ENCODE measurements at places on chromosomes 6 and 20.

DNA sequence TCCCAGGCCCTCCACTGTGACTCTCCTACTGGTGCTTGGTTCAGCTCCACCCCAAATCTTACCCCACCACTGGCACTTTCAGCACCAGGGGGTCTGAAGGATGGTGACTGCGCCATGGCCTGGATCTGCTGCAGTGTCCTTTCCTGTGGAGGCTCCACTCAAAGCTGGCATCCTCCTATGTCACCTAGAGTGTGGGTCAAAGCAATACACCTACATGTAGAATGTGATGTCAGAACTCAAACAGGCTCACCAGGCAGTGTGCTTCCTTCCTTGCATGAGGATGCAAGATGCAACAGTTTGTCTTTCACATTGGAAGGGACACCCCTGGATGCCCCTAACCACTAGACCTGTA lies 32.8 kb upstream of the MICB start:
- DNase-seq: no peak

GRCh38 chr6:45698046-45698445 lies 317.6 kb downstream of the CLIC5 start:
- no peak for DNase-seq

GRCh38 chr20:62377615-62378178 lies 9.2 kb upstream of the RPS21 start:
- no peak for DNase-seq

DNA sequence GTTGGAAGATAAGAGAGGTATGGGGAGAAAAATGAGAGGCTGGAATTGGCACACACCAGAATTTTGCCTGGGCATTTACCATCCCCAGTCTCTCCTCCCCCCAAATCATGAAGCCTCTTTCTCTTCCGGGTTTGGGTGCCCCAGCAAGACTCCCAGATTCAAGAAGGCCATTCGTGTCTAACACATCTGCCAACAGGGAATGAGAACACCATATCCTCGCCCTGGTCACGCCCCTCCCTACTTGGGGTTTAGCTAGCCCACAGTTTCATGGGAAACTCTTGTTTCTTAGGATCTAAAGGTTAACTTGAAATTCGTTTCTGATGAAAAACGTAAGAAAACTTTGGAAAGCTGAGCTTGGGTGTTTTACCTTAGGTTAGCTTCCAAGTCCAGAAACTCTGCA lies 105.5 kb upstream of the TMEM170B start:
- no peak for DNase-seq

DNA sequence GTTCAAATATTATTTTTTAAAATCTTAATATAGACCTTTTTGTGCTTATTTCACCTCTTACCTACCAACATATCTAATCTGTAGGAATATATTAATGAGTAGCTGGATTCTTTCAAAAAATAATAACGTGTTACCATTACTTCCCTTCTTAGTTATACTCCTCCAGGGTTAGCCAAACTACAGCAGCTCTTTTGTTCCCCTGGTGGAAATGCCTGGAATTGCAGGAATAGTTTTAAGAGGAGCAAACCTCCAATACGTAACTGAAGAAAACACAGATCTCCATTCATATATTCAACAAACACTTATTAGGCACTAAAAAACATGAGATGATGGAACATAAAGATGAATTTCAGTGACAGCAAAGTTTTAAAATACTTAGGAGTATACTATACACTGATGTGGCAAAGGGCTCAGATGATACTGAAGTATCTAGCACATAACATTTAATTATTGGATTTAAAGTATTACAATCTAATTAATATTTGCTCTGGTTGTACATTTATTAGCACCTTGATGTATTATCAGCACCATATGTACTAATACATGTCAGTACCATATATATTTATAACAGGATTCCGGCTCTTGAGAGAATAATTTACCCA lies 78.3 kb downstream of the TBX18 start:
- peak; percentile 58 for DNase-seq

DNA sequence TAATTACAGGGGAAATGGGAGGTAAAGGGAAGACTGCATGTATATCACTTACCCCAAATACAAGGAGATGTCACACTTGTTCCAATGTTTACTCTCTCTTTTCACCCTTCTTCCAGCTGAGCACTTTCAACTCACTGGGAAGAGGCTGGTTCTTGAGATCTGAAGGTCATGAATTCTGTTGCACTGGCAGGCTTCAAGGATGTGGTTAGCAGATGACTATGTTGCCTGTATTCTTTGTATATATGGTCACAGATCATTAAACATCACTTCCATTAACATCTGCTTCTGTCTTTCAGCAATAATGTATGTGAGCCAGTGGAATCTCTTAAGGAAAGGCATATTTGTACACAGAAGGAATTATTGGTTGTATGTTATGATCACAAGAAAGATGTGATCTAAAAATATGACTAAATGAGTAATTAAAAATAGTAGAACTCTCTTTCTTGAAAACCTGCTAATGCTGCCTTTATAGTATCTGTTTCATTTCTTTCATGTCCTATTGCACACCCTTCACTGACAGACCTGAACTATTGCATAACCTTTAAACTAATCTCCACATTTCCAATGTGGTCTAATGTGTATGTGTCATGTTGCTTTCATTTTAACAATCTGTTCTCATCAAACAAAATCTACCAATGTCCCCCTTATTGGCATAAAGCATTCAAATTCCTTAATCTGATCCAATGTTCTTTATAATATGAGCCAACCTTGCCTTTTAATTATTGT lies 131.4 kb upstream of the EPHA7 start:
- no peak for DNase-seq

GRCh38 chr6:12504325-12504966 lies 212.1 kb upstream of the PHACTR1 start:
- DNase-seq: peak; percentile 34

GRCh38 chr20:54197621-54198604 lies 10.0 kb upstream of the PFDN4 start:
- peak; percentile 59 for DNase-seq

DNA sequence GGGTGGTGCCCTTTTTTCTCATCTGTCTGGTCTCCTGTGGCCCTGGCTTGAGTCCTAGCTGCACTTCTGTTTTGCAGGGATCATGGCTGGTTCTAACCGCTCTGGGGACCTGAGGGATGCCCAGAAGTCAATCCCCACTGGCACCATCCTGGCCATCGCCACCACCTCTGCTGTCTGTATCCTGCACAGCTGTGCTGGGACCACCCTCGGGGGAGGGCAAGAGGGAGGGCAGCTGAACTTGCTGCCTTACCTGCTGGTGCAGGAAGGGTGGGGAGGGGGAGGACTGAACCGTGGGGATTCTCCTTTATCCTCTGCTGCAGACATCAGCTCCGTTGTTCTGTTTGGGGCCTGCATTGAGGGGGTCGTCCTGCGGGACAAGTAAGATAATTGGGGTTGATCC lies 14.5 kb downstream of the SLC12A5 start:
- DNase-seq: no peak

- DNase-seq: peak; percentile 60
Observed at GRCh38 chr6:136918706-136919105, 3.4 kb upstream of the SLC35D3 start.

- DNase-seq: no peak
Observed at GRCh38 chr20:46063151-46063550, 26.6 kb downstream of the NCOA5 start.

DNA sequence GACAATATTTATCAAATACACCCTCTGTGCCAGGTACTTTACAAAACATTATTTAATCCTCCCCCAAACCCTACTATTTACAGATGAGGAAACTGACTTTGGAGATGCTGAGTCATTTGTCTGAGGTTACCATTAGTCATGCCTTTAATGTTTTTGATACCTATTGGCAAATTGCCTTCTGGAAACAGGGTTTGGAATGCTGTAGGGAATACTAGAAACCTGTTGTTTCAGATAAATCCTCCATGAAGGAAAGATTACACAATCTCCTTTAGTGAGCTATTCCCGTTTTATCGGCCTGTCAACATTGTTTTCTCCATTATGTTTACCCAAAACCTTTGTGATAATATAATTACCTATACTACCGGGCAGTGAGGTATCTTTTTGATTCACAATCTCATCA lies 93.6 kb upstream of the ADGRF1 start:
- DNase-seq: peak; percentile 68

- peak; percentile 25 for DNase-seq
Observed at GRCh38 chr20:25418776-25419175, 11.3 kb downstream of the GINS1 start.
